ENCODE measurements at places on chromosomes 6 and 20.

DNA sequence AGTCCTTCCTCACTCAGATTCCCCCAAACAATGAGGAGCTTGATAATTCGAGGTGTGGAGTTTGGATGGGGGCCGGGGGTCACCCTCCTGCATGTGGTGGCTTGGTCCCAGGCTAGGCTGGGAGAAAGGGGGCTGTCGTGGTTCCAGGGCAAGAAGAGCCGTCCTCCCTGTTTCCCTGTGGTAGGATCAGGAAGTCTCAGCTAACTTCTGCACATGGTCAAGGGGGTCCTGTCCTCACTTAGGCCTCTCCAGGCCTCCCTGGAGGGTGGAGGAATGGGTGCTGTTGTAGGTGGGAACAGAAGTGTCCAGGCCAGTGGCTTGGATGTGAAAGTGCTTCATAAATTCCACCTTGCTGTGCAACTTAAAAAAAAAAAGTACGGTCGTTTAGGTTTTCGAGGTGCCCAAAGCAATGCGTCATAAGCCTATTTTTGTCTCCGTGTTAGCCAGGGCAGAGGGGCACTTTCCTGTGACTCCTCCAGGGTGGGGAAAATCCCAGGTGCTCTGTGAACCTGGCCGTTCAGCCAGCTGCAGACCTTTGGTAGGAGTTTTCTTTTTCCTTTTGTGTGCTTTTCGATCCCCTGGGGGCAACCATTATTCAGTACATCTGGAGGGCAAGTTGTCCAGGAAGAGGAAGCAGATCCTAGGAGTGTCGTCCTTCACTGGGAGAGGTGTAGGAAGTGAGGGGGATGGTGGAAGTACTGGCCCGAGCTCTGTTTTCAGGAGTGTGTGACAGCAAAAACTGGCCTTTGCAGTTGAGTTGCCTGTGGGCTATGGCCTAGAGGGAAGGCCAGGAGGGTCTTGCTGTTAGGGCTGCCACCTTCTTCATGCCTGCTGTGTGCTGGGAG is 9.6 kb downstream of the IGF2R start:
- DNase-seq = no peak

- DNase-seq = no peak
Measured at GRCh38 chr20:51182571-51182970, 159.7 kb upstream of the KCNG1 start.

GRCh38 chr20:62423326-62423706 is 4.0 kb downstream of the RBBP8NL start:
- no peak for DNase-seq

GRCh38 chr6:12772416-12772815 is 55.8 kb downstream of the PHACTR1 start:
- no peak for DNase-seq

All from esophagus squamous epithelium (tissue), 5 donors.